ENCODE measurements at places on chromosomes 12 and 14.

DNA sequence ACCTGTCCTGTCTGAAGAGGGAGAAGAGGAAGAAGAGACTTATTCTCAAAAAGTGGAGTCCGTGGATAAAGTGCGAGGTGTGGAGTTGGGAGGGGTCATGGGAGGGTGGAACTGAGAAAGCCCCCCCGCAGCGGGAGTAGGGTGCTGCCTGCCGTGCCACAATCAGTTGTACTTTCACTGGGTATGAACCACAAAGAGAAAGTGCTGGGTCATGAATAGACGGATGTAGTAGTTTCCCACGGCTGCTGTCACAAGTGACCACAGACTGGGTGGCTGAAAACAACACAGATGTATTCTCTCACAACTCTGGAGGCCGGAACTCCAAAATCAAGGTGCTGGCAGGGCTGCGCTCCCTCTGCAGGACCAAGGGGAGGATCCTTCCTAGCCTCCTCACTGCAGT lies 5.5 kb downstream of the DNAH10 start:
- no peak for DNase-seq

GRCh38 chr14:58626431-58626831 lies 11.3 kb upstream of the DACT1 start:
- DNase-seq, result peak; percentile 77

DNA sequence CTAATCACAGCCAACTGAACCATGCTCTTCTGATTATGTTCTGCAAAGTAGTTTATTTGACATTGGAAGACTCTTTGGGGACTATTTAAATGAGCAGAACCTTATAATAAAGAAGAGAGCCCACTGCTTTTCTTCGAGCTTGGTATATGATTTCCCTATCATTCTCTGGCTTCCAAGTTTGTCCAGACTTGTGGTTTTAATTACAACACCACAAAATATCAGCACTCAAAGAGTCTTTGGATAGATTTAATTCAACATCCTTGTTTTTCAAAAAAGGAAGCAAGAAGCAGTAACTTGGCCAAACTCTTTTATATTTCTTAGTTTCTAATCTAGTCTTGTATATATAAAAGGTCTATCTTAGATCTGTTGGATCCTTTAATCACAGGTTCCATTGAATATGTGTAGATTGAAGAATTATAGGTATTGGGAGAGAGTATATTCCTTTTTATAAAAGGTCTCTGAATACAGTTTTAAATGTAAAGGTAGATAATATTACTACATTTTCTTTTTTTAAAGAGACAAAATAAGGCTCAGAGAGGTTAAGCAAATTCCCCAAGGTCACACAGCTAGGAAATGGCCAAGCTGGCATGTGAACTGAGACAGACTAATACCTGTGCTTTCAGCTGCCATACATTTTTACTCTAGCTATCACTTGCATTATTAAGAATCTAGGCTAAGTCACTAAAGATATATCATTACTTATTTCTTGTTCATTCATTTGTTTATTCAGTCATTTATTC lies 172.8 kb downstream of the SSPN start:
- no peak for DNase-seq

- peak; percentile 24 for DNase-seq
These were observed 65.3 kb downstream of the IFT43 start for GRCh38 chr14:76050797-76051392.

GRCh38 chr12:121030576-121031212 lies 8.4 kb downstream of the OASL start:
- DNase-seq, result no peak

- DNase-seq, result no peak
These were observed 30.6 kb upstream of the C14orf180 start for GRCh38 chr14:104548802-104549535.

- no peak for DNase-seq
These were observed 236.6 kb upstream of the CCDC196 start for GRCh38 chr14:66249544-66249943.

- no peak for DNase-seq
These were observed 81.8 kb upstream of the EVL start for GRCh38 chr14:99983251-99984015.

GRCh38 chr14:65810322-65810721 lies 397.8 kb downstream of the FUT8 start:
- DNase-seq, result no peak

DNA sequence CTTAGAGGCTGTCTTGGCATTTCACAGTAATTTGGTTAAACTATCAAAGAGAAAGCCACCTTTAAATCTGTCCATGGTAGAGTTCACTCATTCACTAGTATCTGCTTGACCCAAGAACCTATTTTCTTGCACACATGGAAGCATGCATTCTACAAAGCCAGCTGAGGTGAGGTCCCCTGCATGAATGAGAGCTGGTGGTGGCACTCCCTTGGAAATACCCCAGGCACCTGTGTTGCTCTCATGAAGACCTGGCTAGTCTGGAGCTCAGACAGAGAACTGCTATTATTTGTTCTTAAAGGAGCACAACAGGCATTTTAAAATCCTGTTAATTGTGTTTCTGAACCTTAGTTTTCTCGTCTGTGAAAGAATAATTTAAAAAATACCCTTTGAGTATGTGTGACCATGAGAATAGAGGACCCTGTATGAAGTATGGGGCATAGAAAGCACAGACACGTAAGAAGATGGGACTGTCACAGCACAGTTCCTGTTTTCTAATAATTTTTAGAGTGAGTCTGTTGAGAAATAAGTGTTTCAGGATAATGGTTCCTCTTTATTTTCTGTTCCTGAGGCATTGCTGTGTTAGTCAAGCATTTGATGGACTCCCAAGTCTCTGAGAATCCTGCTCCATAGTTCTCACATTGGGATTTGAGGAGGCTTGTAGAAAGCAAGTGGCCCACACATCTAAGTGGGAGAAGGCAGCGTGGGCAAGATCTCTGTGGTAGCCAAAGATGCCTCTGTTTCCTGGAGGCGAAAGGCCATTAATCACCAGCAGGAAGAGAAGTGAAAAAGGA lies 10.9 kb downstream of the RGS6 start:
- no peak for DNase-seq

DNA sequence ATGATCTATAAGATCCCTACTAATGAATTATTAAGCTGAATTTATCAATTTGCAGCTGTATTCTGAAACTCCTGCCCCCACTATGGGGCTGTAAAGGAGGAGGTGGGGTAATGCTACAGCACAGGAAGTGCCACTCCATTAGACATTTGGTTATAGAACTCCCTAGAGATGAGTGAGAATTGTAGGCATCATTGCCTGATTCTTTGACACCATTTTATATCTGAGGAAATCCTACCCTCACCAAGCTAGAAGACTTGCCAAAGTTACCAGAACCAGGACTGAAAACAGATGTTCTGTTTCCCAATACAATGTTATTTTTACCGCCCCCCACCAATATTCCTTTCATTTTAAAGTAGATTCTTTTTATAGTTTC lies 182.4 kb downstream of the EGLN3 start:
- DNase-seq, result no peak

DNA sequence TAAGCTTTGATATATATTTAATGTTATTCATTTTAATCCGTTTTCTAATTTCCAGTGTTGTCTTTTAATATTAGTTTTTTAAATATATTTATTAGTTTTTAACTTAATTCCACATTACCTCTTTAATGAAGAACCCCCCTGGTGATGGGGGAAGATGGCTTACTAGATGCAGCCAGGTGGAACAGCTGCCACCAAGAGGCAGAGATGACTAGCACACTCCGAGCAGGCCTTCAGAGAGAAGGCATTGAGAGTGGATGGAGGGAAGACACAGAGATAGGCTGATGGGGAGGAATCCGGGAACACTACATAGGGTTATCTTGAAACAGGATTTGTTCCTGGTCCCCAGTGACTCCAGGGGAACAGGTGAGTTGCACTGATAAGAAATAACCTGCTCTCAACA lies 771.6 kb downstream of the LRFN5 start:
- DNase-seq, result no peak

DNA sequence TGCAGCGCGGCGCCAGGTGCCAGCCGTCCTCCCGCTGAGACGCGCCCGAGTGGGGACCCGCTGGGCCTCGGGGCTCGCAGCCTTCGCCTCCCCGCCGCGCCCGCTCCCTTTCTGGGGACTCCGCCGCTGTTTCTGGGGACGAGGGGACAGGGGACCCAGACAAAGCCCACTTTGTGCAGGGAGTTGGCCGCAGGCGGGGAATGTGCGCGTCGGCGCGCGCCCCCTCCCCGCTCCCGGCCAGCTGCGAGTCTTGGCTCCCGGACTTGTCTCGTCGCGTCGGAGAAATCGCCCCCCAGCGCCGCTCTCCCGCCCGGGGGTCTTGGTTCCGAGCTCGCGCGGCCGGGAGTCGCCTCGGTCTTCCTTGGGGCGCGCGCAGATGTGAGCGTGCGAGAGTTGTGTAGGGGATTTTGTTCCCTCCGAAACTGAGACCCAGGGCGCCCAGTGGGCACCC lies 717 bp downstream of the VASH1 start:
- no peak for DNase-seq

DNA sequence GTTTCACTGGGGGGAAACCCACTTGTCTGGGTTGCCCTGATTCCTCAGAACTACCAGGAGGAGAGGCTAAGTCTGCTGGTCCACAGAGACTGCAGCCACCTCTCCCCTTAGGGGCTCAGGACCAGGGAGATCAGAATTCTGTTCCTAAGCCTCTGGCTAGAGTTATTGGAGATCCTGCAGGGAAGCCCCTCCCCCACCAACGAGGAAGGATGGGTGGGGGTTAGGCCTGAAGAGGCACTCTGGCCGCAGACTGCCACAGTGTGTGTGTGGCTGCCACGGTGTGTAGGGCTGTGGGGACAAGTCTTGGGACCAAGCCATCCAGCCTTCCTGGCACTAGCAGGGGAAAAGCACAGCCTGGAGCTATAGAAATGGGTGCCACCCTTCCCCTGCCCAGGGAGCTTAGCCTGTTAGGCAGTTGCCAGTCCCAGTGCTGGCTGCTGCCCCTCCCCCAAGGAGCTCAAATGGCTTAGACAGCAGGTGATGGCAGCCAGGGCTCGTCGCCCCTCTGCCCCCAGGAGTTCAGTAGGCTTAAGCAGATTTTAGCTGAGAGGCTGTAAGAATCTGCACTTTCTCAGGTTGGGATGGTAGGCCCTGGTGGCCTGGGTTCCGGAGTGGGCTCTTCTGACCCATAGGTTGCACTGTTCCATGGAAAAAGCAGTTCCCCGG lies 107.7 kb downstream of the ERGIC2 start:
- DNase-seq, result no peak

Data from HS-5 (cell line).